ENCODE measurements at places on chromosomes 4 and X.

DNA sequence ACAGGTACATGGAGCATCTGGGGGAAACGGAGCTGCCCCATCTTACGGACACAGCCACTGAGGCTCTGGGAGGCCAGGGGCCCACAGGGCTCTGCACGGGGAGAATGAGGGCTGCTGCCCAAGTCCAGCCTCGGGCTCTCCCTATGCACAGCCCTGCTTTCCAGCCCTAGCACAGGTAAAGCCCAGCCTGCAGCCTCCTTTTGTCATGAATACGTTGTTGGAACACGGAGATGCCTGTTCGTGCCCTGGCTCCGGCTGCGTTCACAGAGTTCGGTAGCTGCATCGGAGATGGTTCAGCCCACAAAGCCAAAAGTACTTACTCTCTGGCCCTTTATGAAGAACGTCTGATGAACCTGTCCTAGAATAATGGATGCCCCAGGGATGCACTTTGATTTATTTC is 68.7 kb upstream of the AFAP1 start:
- no peak for DNase-seq

DNA sequence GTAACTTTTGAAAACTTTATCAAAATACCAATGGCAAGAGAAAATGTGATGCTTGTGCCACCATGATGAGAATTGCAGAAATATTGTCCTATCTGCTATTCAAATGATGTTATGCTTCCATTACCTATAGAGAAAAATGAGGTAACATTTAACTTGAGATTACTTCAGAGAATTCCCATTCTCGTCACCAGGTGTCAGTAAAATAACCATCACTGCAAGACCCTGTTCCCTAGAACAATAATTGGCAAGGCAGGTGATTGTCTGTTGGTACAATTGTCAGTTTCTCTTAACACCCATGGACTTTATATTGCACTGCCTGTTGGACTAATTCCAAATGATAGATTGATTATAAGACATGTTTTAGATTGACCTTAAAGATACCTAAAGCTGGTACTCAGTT is 179.9 kb downstream of the GABRG1 start:
- DNase-seq: no peak

GRCh38 chr4:185127021-185127925 is 15.8 kb upstream of the SLC25A4 start:
- DNase-seq: peak; percentile 38

GRCh38 chrX:48891402-48892288 is 5.9 kb downstream of the TIMM17B start:
- DNase-seq: peak; percentile 80

DNA sequence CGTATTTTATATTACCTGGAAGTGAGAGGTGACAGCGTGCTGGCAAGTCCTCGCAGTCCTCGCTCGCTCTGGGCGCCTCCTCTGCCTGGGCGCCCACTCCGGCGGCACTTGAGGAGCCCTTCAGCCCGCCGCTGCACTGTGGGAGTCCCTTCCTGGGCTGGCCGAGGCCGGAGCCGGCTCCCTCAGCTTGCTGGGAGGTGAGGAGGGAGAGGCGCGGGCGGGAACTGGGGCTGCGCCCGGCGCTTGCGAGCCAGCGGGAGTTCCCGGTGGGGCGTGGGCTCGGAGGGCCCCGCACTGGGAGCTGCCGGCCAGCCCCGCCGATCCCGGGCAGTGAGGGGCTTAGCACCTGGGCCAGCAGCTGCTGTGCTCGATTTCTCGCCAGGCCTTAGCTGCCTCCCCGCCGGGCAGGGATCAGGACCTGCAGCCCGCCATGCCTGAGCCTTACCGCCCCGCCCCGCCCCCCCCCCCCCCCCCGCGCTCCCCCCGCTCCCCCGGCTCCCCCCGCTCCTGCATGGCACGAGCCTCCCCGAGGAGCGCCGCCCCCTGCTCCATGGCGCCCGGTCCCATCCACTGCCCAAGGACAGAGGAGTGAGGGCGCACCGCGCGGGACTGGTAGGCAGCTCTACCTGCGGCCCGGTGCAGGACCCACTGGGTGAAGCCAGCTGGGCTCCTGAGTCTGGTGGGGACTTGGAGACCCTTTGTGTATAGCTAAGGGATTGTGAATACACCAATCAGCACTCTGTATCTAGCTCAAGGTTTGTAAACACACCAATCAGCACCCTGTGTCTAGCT is 298.9 kb upstream of the MAGEB16 start:
- no peak for DNase-seq

DNA sequence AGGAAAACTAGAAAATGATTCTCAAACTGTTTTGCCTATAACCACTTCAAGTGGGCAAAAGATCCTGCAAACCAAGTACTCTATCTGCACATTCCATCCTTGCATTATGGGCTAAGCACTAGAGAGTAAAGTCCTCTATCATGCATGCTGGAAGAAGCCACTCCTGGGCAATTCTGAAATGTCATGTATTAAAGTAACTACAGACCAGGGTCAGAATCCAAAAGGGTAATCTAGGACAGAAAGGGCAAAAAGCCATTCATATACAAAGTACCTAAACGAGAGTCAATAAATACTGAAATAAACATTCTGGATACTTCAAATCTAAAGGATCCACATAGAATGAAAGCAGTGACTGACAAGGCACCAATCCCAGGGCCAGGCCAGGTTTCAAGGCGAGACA is 1.0 kb downstream of the SNX12 start:
- DNase-seq: no peak

- no peak for DNase-seq
Observed at GRCh38 chr4:139582044-139582443, 26.0 kb upstream of the SETD7 start.

DNA sequence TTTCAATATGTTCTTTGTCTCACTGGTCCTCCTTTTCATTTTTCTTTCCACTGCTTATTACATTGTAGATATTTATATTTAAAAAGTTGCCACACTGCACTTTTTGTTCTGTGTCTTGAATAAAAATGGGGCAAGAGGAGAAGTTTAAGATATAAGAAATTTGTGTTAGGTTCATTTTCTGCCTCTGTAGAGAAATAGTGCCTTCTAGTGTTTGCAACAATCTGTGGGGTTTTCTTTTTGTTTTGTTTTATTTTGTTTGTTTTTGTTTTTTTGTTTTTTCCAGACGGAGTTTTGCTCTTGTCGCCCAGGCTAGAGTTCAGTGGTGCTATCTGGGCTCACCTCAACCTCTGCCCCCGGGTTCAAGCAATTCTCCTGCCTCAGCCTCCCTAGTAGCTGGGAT is 20.1 kb upstream of the SMIM14 start:
- DNase-seq: no peak

- no peak for DNase-seq
Observed at GRCh38 chrX:68416592-68416991, 16.7 kb downstream of the OPHN1 start.

GRCh38 chr4:68569466-68570121 is 6.5 kb downstream of the UGT2B17 start:
- DNase-seq: no peak

GRCh38 chr4:57234252-57234775 is 124.1 kb upstream of the IGFBP7 start:
- DNase-seq: no peak

- no peak for DNase-seq
Observed at GRCh38 chr4:98466868-98467599, 191.4 kb downstream of the TSPAN5 start.

- peak; percentile 65 for DNase-seq
Observed at GRCh38 chr4:1113311-1114009, at the start of gene RNF212. Gene RNF212, minus strand, starts transcription at chr4:1113564. Its CDS starts 100 bp downstream, at chr4:1113464.

DNA sequence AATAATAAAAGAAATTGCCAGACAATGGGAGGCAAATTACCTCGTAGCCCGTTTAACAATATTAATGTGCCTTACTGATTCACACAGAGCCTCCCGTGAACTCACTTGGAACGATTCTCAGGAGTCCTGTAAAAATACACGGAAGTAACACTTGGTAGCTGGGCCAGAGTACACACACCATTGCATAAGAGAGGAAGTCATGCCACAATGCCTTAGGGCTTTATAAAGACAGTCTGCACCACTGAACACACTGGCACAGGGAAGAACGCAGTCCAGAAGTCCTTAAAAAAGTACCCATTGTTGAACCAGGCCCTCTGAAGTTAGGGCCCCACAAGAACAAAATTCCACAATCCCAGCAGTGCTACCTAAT is 15.1 kb downstream of the SLC2A9 start:
- DNase-seq: no peak

DNA sequence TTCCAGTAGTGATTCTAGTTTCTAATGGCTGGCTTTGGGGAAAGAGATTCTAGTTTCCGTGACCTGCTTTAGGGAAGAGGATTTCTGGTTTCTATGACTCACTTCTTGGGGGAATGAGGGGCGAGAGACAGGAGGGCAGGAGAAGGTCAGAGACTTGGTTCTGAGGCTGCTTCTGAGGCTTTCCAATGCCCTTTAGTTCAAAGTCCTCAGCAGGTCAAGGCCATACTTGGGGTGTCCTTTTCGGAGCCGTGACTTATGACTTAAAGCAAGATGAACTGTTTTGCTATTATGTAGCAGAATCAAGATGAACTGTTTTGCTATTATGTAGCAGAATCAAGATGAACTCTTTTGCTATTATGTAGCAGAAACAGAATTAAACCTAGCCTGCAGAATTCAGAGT is 52.2 kb upstream of the TLR3 start:
- no peak for DNase-seq

DNA sequence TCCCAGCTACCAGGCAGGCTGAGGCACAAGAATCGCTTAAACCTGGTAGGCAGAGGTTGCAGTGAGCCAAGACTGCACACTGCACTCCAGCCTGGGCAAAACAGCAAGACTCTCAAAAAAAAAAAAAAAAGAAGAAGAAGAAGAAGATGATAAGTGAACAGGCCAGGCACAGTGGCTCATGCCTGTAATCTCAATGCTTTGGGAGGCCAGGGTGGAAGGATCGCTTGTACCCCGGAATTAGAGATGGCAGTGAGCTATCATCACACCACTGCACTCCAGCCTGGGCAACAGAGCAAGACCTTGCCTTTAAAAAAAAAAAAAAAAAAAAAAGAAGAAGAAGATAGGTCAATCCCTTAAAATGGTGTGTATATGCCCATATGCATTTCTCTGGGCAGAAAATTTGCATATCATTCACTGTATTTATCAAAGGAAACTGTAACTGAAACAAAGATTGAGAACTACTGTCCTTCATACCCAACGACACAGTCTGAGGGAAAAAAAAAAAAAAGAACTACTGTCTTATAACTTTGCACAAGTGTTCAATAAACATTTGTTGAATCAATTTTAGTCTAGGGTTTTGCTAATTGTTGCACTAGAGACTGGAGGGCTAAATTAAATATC is 2.3 kb downstream of the RFC1 start:
- no peak for DNase-seq

DNA sequence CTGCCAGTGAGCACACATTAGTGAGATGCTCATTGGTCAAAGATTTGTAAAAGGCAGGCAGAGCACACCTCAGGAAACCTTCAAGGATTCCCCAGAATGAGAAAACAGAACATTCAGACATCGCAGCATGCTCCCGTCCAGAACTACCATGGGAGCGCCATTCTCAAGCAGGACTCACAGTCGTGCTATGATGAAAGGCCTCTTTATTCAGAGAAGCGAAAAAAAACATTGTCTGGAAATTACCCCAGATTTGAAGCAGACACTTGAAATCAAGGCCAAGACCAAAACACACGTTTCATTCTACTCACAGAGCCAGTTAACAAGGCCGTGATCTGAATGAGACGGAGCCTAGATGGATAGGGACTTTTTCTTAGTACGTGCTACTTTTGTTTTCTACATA is 961.8 kb upstream of the TENM3 start:
- no peak for DNase-seq

DNA sequence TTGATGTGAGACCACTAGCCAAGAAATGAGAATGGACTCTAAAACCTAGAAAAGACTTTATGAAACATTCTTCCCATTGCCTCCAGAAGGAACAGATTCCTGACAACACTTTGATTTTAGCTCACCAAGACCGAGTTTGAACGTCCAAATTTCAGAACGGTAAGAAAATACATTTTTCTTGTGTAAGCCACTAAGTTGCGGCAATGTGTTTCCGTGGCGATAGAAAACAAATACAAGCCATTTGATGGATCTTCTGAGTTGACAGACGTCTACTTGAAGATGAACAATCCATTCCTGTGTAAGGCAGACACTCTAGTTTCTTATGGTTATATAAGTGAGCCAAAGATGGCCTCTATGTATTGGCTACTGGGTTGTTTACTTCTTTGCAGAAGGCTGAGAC is 52.5 kb downstream of the HS3ST1 start:
- DNase-seq: no peak

- DNase-seq: no peak
Observed at GRCh38 chr4:1116838-1117237, 3.5 kb upstream of the RNF212 start.

GRCh38 chr4:6811165-6811564 is 28.6 kb downstream of the KIAA0232 start:
- no peak for DNase-seq

GRCh38 chr4:159344877-159345276 is 242.0 kb downstream of the RAPGEF2 start:
- no peak for DNase-seq

GRCh38 chr4:4735870-4736269 is 123.6 kb upstream of the MSX1 start:
- no peak for DNase-seq

- DNase-seq: no peak
Observed at GRCh38 chr4:85399270-85399669, 75.7 kb upstream of the ARHGAP24 start.

Measured in activated naive CD8-positive, alpha-beta T cell treated with anti-CD3 and anti-CD28 coated beads, Interleukin-2, amount 10 ng/mL, durations not matched to agents 7 days and 5 days (primary cell).